ENCODE measurements at places on chromosomes 4 and X.

DNA sequence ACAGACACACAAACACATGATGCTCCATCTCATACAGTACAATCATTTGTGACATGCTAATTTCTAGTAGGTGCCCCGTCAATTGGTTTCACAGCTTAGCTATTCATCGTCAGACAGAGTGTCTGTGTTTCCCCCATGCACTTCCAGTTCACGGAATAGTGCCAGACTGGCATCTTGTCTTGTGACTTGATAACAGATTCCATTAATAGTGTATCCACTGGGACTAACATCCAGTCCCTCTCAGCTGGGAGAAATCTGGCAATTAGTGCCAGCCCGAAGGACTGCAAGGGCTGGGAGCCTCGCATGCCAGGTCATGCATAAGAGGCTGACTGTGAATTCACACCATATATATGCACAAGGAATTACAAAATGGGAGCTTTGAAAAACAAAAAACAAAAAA, 20.2 kb upstream of the GATB start:
- no peak for DNase-seq

DNA sequence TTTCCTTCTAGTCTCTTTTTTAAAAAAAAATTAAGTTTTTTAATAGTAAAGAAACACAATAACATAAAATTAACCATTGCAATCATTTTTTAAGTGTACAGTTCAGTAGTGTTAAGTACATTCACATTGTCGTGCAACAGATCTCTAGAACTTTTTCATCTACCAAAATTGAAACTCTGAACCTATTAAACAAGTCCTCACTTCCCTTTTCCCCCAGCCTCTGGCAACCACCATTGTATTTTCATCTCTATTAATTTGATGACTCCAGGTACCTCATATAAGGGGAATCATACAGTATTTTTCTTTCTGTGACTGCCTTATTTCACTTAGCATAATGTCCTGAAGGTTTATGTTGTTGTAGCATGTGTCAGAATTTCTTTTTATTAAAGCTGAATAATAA, 31.8 kb downstream of the MSL3 start:
- no peak for DNase-seq

DNA sequence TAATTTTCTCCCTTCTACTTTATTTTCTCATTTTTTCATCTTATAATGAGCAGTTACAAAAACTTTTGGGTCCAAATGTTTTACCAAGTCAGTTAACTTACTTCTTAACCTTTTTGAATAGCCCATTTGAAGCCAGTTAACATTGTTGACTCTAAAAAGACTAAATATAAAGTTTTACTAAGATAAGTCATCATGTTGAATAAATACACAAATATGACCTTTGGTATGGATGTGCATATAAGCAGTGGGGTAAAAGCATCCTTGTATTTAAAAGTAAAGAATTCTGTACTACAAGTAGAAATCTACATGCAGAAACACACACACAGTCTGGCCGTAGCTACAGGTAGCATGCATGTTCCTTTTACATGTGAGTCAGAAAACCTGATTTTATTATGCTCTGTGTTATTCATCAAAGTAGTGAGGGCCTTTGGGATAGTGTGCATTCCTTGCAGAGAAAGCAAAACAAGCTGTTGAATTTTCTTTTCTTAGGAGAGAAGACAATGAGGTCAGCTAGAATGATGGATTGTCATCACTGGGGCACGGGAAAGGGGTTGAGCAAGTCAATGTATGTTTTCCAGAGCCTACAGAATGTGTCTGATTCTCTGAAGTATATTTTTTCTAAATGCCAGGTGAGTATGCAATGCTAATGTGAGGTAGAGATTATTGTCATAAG, 533.2 kb upstream of the AGA start:
- DNase-seq, result no peak

- no peak for DNase-seq
These were observed 353.1 kb upstream of the BOD1L1 start for GRCh38 chr4:13980317-13981310.

- DNase-seq, result no peak
These were observed 69.5 kb upstream of the ANK2 start for GRCh38 chr4:112979881-112980421.

GRCh38 chrX:120426599-120426998, 42.5 kb downstream of the LAMP2 start:
- DNase-seq, result no peak

DNA sequence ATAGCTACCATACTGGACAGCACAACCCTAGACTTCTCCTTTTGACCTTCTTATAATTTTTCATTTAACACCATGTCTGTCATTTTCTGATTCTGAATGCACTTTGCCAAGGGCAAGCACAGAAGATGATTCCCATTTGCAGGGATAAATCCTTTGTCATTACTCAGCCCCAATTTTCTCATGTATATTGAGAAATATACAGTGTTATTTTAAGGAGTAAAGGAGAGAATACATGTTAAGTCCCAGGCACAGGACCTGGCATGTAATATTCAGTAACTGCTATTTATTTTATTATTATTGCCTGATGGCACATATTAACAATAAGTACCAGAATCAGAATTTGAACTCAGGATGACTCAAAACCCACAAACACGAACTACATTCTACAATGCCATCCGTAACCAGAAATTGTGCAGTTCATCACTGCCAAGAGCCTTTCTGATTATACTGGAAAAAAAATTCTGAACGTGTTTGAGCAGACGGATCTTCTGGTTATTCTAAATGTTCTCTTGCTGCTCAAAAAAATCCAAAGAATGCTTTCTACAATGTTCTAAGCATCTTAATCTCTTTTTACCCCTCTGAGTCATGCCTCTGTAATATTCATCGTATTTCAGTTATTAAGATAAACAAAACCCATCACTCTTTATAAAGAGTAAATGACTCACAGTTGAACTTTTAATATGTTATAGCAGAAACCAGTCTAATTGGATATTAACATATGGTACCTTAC, 170.0 kb downstream of the MID1 start:
- no peak for DNase-seq

DNA sequence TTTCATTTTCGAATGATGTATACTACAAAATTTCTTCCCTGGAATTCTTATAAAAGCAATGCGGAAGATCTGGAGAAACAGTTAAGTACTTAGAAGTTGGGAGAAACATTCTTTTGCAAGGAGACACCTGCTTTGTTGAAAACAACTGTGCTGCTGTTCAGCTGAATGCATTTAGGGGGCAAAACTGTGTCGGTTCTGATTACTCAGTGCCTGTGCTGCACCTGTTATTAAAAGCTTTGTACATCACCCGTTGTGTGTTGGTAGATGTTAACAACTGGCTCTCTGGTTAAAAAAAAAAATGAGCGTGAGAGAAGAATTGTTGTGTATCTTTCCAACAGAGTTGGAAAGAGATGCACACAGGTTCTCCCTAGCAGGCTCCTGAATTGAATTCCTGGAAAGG, 184.1 kb upstream of the HHIP start:
- DNase-seq, result no peak

DNA sequence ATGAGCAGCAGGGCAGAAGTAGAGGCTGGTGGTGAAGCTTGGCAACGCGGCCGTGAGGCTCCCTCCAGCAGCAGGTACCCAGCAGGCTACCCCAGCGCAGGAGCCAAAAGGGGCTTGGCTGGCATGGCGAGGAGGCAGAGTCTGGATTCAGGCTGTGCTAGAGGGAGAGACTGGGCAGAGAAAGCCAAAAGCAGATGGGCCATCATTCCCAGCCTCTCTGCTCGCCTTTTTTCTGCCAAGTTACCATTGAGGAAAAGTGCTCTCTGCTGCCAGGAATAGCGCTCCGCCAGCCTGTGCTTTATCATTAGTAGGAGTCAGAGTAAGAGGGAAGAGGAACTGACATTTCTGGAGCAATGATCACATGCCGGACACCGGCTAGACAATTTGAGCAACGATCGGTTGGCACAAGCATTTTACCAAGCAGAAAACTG, 28.7 kb upstream of the MAP3K15 start:
- no peak for DNase-seq

DNA sequence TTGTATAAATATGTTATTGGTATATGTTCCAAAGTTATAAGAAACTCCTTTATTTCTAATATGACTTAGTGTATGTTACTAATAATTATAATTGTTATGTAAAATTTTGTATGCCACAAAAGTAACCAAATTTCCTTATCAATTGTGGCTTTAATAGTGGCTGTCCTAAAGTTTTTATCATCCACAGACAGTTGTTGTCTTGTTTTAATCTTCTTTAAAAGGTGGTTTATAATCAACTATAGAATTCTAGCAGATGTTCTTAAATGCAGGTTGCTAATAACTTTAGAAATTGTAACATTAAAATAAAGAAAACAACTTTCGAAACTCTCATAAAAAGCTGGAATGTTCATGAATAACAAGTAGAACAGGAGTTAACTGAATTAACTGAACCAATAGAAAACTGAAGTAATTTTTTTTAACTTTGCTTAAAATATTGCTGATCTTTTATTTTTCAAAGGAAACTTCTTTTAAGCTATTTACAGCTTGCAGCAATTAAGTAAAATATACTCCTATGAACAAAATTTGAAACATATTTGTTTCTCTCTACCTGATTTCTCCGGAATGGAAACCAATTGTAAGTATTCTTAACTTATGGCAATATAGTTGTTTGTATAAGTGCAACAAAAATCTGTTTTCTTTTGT, 24.3 kb downstream of the HSD17B11 start:
- no peak for DNase-seq

- DNase-seq, result no peak
These were observed 99.0 kb upstream of the TRPC3 start for GRCh38 chr4:122050841-122051240.

DNA sequence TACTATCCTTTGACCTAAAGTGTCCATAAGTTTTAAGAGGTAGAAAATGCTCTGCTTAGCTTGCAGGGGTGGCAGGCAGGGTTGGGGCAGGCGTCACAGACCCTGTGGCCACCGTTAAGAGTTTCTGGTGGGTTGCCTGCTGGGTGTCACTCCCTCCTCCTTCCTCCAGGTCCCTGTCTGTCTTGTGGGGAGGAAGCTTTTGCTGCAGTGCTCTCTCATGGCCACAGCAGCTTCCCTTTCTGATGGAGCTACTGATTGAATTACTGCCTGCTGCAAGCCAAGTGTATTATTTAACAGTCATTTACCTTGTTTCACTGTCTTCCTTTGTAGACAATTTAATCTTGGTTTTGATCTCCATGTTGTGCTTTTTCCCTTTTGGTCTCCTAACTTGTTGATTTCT, 384.6 kb downstream of the IDS start:
- no peak for DNase-seq

GRCh38 chr4:147328756-147329446, 152.0 kb upstream of the EDNRA start:
- DNase-seq, result no peak

GRCh38 chr4:43277003-43277402, 384.5 kb downstream of the GRXCR1 start:
- no peak for DNase-seq

- no peak for DNase-seq
These were observed 34.0 kb downstream of the NAF1 start for GRCh38 chr4:163132469-163133218.

- no peak for DNase-seq
These were observed 162.8 kb downstream of the NHS start for GRCh38 chrX:17537723-17538243.

DNA sequence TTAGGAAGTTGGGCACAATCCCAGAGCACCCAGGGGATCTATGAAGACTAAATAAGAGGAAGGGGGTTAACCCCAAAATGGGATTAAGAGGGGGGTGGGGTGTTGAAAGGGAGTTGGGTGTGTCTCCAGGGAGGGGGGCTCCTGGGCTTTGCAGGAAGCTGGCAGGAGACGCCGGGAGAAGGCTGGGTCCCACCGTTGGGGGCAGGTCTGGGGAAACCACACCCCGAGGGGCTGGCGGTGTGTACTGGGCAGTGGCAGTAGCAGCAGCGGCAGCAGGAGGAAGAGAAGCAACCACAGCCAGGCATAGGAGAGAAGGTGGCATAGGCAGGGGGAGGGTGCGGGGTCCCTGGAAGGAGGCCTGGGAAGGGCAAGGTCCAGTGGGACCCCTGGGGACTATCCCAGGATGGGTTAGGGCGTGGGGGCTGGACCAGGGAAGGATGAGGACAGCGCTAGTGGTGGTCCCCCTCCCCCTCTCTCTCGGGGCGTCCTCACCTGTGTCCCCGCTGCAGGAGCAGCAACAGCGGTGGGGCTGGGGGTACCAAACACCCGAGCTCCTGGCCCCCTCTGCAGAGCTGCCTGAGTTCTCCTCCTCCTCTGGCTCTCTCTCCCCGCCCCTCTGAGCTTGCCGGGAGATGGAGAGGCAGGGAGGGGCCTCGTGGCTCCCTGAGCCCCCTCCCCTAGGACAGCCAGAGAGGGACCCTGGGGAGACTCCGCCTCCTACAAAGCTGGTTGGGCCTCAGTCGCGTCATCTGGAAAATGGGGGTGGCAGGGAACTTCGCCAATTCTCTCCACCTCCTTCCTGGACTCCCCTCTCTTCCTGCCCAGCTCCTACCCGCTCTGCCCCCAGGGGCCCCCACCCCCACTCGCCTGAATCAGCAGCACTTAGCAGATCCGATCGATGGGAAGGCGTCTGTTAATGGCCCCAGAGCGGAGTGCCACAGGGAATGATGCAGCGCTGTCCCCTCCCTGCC, at the start of gene KCND1:
TSS of gene KCND1 (minus strand) at position 596 of the 971 bp plus-strand sequence. CDS start 1,573 bp downstream, outside the sequence.
- DNase-seq, result peak; percentile 19

GRCh38 chr4:183349673-183350072, 27.4 kb upstream of the CLDN24 start:
- no peak for DNase-seq

DNA sequence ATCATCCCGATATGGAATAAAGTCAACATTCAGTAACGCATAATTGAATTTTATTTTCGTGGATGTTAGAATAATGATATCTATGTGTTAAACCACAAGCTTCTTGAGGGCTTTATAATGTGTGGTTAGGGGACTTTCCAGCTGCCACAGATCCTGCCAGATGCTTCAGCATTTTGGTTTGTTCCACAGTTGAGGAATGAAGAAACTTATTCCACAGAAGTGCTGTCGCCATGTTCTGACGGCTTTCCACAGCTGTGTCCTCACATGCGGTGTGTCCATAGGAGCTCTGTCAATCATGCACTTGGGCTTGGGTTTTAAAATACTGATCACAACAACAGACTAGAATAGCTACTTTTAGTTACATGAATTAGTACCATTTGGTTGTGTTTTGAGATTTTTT, 411.9 kb downstream of the TRIML1 start:
- no peak for DNase-seq

DNA sequence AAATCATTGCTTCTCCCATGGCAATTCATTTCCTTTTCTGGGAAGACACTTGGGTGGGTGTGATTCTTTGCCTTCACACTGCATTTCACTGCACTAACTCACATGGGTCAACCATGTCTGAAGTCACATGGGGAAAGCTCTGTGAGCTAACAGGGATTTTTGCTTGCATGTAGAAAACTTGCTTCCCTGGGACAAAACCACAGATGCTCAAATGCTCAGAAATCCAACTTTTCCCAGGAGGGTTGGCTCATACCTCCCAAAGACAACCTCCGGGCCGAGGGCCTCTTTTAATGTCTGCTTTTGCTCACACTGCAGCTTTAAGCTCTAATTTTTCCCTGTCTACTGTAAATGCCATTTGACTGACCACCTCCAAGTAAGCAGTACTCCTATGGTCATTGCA, 1695.2 kb downstream of the STIM2 start:
- DNase-seq, result no peak

- DNase-seq, result no peak
These were observed 142.1 kb downstream of the BCOR start for GRCh38 chrX:39955625-39956024.
